GM03348 (cell line): ENCODE measurements at places on chromosomes 3 and 15.

GRCh38 chr3:13463618-13464400 lies 16.3 kb upstream of the HDAC11 start:
- DNase-seq: no peak

DNA sequence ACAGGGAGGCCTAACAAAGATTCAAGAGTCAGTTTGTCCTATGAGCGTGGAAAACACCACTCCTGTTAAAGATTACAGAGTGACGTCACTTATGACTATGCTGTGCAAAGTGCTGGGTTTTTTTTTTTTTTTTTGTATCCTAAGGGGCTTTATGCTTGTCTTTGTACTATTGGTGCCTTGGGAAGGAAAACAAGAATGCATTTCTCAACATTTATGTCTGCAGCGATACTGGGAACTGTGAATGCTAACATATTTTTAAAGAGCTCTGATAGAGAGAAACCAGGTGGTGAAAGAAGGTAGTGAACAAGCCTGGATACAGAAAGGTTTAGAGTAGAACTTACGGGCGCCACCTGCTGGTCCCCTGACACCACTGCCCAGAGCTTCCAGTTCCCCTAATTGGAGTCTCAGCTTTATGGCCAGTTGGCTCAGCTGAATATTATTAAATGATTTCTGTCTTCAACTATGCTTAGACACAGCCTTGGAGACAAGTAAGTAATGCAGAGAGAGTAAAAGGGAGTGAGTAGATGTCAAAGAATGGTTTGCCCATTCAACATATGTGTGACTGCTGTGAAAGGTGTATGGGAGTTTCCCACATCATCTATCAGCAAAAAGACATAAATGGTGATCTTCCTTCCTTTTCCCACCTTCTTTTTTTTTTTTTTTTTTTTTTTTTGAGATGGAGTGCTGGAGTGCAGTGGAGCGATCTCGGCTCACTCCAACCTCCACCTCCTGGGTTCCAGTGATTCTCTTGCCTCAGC lies 807.9 kb upstream of the CFAP20DC start:
- DNase-seq: peak; percentile 86

DNA sequence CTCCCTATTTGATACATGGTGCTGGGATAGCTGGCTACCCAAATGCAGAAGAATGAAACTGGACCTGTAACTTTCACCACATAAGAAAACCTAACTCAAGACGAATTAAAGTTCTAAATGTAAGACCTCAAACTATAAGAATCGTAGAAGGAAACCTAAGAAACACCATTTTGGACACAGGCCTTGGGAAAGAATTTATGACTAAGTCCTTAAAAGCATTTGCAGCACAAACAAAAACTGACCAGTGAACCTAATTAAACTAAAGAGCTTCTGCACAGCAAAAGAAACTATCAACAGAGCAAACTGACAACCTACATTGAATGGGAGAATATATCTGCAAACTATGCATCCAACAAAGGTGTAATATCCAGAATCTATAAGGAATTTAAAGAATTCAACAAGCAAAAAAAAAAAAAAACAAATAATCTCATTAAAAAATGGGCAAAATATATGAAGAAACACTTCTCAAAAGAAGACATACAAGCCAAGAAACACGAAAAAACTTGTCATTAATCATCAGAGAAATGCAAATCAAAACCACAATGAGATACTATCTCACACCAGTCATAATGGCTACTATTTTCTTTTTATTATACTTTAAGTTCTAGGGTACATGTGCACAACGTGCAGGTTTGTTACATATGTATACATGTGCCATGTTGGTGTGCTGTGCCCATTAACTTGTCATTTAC lies 37.0 kb downstream of the HDGFL3 start:
- no peak for DNase-seq

- no peak for DNase-seq
Measured at GRCh38 chr3:25689226-25689625, 24.5 kb upstream of the TOP2B start.

DNA sequence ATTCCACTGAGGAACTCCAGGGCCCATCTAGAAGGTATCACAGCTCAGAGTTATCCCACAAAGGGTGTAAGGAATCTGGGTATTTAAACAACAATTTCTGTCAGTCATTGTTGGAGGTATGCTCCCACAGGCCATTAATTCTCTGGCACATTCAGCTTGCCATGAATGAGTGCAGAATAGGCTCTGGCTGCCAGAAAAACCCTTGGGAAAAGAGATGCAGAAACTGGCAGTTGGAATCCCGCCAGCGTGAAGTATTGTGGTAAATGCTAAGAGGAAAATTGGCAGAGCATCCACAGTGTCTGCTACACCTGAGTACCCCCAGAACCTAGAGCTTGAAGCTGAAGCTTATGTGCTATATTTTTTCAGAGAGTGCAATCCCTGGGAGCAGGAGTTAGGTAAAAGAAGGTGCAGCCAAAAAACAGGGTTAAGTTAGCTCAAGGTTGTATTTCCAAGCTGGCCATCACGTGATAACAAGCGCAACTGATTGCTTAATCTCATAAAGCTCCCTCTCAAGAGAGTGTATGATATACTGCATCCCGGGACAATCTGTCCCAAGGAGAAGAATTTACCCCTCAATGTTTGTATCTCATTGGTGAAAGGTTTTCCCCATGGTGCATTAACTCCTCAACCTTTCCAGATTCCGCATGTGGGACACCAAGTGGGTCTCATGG lies 94.2 kb upstream of the ACP3 start:
- no peak for DNase-seq

DNA sequence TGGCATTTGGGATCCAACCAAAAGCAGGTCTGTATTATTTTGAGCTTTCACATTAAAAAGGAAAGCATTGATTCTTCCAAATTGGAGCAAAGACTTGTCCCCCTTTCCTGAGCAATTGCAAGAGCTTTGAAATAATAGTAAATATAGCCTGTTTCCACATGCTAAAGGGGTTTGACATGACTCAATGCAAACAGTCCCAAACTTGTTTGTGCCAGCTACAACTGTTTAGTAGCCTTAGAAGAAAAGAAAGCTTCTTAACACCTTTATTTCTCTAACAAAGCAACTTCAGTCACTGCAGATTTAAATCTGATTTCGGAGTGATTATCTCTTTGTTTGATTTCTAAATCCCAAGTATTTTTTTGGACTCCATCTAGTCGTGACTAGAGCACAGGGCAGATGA lies 180.2 kb downstream of the SEMA6D start:
- DNase-seq: no peak

- no peak for DNase-seq
Measured at GRCh38 chr3:124764746-124765145, 34.5 kb downstream of the UMPS start.

DNA sequence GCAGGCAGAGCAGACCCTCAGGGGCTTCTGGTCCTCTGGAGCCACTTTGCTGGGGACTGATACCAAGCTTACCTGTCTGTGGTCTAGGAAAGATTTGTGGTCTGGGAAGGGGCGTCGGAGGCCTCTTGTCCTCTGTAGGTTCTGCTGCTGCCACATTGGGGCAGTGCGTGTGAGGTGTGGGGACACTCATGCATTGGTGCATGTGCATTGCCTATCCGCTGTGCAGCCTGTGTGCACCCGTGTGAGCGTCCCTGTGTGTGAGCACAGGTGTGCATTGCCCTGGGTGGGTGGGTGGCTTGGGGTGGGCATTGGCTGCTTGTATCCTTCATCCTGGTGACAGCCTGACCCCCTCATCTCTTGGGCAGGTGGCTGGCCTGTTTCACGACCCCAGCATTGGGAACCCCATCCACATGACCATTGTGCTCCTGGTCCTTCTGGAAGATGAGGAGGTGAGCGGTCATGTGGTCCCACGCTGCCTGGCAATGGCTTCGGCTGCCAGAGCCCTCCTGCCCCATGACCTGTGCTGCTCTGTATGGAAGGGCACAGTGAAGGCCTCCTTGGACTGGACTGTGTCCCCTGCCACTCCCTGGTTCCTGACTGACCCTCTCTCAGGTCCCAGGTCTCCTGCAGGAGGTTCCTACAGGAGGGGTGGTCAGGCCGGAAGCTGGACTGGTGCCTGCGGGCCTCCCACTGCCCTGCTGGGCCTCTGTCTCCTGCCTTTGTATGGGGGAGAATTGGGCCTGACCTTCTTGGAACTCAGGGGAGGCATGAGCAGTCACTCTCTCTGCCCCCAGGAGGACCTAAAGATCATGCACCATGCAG lies 41.5 kb downstream of the SAXO2 start:
- no peak for DNase-seq

- DNase-seq: no peak
Measured at GRCh38 chr15:74270155-74270554, 34.0 kb downstream of the CCDC33 start.

DNA sequence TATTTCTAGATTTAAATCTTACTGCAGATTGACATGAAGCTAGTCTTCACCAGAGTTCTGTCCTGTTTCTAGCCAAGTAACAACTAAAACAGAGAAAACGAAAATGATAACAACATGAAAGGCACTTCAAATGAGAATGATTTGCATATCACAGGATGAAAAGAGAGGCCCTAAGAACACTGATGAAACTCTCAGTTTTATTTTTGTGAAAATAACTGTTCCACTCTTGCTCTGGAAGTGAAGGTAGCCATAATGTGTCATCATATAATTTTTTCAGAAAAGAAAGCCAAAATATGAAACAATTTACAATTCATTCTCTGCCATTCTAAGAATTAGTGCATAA lies 274.4 kb downstream of the ADAMTSL3 start:
- no peak for DNase-seq

GRCh38 chr3:180048103-180048502 lies 11.4 kb upstream of the PEX5L start:
- DNase-seq: no peak
